Large intestine (tissue), 12 donors: ENCODE measurements at places on chromosomes 7 and 10. TPM values are rescaled to one million over a fixed set of nuclear protein-coding genes. Genes with fewer than 3 reads are reported as not detected.
A peak's percentile ranks its signal among the peaks of the same experiment; 100 is the strongest.

FAM25G gene
- polyA plus RNA-seq = not detected

- no peak for DNase-seq
Measured at GRCh38 chr7:5495581-5496375, 72.1 kb upstream of the TNRC18 start.

DNA sequence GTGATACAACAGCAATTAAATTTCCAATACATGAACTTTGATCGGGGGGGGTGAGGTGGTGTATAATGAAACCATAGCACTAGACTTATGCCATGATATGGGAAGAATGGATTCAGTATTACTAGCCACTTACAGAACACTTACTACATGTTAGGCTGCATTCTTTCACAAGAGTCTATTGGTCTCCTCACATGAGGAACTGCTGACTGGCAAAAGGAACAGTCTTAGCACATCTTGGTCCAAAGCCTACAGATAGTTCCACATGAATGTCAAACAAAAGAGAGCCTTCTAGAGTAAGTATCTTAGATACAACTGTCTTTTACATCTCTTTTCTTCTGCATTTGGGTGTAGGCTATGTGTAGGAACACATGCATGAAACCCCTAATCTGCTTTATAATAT lies 115.9 kb upstream of the DNAJB12 start:
- DNase-seq = no peak

DNA sequence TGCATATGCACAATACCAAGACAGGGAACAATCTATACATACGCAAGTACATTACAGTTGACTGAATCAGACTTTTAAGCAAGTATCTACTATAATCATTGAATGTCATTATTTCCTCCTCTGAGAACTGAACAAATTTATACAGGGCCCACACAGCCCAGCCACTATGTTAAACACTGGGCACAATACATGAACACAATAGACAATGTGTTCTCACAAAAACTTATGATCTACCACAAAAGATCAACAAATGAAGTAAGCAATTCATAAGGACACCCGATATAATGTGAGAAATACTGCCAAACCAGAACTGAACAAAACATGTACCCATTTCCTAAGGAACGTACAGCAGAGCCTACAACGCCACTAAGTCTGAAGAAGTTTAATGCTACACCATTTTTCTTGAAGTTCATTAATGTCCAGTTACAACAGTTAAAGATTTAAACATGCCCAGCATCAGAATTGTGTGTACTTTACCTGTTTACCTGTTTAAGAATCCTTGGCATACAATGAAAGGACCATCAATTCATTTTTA lies 31.5 kb downstream of the SHTN1 start:
- no peak for DNase-seq

ZNF804B gene
- 0.04 TPM for polyA plus RNA-seq

GRCh38 chr10:96053985-96054384 lies 10.6 kb downstream of the CCNJ start:
- no peak for DNase-seq

DNA sequence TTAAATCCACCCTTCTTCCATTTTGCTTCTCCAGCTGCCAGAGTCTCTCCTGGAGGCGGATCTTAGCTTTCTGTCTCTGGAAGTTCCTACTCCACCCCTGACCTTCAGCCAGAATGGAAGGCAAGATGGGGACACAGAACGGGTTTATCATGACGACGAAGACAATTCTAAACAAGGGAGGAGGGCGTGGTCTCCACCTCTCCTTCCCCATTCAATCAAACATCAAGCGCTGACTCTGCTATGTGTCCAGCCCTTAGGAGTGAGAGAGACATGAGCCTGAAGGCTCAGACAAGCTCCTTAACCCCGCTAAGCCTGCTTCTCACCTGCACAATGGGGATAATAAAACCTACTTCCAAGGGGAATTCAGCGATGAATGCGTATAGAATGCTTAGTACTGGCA lies 3.1 kb downstream of the CYP17A1 start:
- peak; percentile 37 for DNase-seq

PCLO gene
- polyA plus RNA-seq = 10.7 TPM

ARMC3 gene
- polyA plus RNA-seq = 0.52 TPM

CPA2 gene
- polyA plus RNA-seq = 28.4 TPM

- peak; percentile 34 for DNase-seq
Measured at GRCh38 chr10:102230264-102230860, 4.3 kb downstream of the ELOVL3 start.
